ENCODE measurements at places on chromosomes 7 and 10. TPM values are rescaled to one million over a fixed set of nuclear protein-coding genes. Genes with fewer than 3 reads are reported as not detected.

DNA sequence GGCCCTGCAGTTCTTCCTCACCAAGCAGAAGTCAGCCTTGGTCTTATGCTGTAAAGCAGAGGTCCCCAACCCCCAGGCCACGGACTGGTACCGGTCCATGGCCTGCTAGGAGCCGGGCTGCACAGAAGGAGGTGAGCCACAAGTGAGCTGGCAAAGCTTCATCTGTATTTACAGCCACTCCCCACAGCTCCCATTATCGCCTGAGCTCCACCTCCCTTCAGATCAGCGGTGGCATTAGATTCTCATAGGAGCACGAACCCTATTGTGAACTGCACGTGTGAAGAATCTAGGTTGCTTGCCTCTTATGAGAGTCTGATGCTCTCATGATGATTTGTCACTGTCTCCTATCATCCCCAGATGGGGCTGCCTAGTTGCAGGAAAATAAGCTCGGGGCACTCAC, 87.6 kb upstream of the NEBL start:
- no peaks in the 10 kb centered on the region for H3K27me3 ChIP-seq
- H3K27ac ChIP-seq: no peak overlapping the region
- H3K4me3 ChIP-seq: no peak overlapping the region
- no peak for DNase-seq

AGMO gene
- total RNA-seq: 0.20 TPM

DNA sequence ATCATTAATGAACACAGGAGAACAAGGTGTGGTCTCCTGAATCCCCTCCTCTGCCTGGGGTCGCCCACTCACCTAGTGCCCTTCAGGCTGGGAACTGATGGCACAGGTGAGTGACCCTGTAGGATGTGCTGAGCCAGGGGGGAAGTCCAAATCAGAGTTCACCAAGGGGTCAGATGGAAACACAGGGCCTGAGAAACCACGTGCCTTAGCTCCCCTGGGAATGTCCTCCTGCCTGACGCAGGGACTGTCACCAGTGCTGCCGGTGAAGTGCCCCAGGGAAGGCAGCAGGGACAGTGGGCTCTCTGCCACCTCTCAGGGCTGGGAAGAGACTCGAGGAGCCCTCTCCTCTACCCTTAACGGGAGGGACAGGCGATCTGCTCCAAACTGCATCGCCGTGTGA, 5.8 kb upstream of the PYROXD2 start:
- H3K27me3 ChIP-seq: no peaks in the 10 kb centered on the region
- peaks cover 83% of the 10 kb centered on the region for H3K36me3 ChIP-seq
- no peak overlapping the region for H3K27ac ChIP-seq
- H3K4me3 ChIP-seq: no peak overlapping the region
- DNase-seq: no peak

DNA sequence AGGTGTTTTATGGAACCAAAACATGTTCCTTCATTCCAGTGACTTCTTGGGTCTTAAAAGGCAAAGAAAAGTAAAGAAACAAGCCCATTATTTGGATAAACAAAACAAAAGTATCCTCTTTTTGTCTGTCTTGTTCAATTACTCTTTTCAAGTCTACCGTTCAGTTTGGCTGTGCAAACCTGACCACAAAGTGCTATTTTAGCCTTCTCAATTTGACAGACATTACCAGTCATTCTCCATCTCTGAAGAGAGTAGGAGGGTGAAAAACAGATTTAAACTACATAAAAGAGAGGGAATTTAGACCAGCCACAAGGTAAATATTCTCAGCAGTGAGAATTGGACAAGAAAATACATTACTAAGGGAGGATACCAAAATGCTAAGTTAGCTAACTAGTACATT, 145.2 kb downstream of the GRM3 start:
- no peak overlapping the region for H3K4me3 ChIP-seq
- DNase-seq: no peak
- no peaks in the 10 kb centered on the region for H3K4me1 ChIP-seq
- H3K27ac ChIP-seq: no peak overlapping the region
- H3K27me3 ChIP-seq: no peaks in the 10 kb centered on the region

DNA sequence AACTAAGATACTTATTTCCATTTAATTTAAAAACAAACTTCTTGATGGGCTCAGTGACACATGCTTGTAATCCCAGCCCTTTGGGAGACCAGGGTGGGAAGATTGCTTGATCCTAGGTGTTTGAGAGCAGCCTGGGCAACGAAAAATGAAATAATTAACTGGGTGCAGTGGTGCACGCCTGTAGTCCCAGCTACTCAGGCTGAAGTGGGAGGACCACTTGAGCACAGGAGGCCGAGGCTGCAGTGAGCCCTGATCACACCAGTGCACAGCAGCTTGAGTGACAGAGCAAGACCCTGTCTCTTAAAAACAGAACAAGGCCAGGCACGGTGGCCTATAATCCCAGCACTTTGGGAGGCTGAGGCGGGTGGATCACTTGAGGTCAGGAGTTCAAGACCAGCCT, 37.4 kb downstream of the AVL9 start:
- peaks cover 6% of the 10 kb centered on the region for H3K4me1 ChIP-seq
- no peaks in the 10 kb centered on the region for H3K27me3 ChIP-seq
- no peak overlapping the region for H3K27ac ChIP-seq
- DNase-seq: peak; percentile 65
- H3K36me3 ChIP-seq: no peaks in the 10 kb centered on the region

DNA sequence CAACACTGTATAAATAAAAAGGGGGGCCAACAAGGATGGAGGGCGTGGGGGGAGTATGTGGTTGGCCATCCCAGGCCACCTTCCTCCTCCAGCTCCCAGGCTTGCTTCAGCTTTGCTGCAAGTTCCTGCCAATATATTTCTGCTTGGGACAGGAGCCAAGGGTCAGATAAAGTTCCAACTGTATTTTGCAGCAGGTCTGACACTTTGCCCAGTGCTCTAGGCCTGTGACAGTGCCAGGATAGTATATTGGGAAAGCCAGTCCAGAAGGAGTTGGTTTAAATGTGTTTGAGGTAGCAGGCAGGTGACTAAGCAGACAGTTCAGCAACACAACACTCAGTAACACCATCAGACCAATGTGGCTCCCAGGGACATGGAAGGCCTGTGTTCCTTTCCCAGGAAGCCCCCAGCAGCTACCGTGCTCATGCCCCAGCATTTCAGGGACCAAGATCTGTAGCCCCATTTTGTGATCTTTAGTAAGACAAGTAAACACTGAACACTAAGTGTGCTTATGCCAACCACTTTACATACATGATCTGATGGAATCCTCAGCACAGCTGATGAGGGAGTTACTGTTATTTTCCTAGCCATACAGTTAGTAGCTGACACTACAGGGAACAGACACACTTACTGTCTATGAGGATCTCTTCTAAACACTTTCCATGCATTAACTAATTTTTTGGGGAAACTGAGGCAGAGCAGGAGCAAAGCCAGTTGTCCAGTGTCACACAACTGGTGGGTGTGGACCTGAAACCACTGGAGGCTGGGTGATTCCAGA, 38.9 kb downstream of the DNAJB12 start:
- DNase-seq: peak; percentile 70
- no peaks in the 10 kb centered on the region for H3K36me3 ChIP-seq
- H3K4me3 ChIP-seq: no peak overlapping the region

- peaks cover 13% of the 10 kb centered on the region for H3K27me3 ChIP-seq
- DNase-seq: peak; percentile 39
Measured at GRCh38 chr10:131656431-131656841, 244.4 kb upstream of the PPP2R2D start.

- H3K27ac ChIP-seq: no peak overlapping the region
- no peak overlapping the region for H3K4me3 ChIP-seq
- DNase-seq: no peak
- no peaks in the 10 kb centered on the region for H3K27me3 ChIP-seq
- no peaks in the 10 kb centered on the region for H3K36me3 ChIP-seq
- no peaks in the 10 kb centered on the region for H3K4me1 ChIP-seq
Measured at GRCh38 chr10:28977518-28977917, 300.2 kb downstream of the BAMBI start.

DNA sequence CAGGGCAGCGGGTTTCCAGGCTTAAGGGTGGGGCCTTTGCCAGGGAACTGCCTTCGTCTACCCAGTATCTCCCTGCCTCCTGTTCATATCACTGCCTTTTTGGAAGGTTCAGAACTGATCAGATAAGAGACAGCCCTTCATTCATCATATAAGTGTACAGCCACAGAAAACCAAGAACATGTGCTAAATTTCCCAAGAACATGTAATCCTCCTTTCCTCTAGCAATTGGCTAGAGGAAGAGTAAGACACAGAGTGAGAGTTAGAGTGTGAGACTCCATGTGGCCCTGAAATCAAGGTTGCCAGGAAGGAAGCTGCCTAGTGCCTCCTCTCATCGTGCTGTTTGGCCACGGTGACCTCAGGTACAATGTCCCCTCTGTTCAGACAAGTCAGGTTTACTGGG, 770.9 kb downstream of the TNS3 start:
- no peaks in the 10 kb centered on the region for H3K36me3 ChIP-seq
- H3K4me3 ChIP-seq: no peak overlapping the region
- no peaks in the 10 kb centered on the region for H3K4me1 ChIP-seq
- H3K27ac ChIP-seq: no peak overlapping the region
- DNase-seq: no peak
- H3K27me3 ChIP-seq: no peaks in the 10 kb centered on the region

STEAP1B gene
- total RNA-seq: 2.5 TPM

SLC26A3 gene
- total RNA-seq: not detected

GRCh38 chr7:81769891-81770727, at the start of gene HGF:
TSS of gene HGF (minus strand) at chr7:81770047. CDS start at chr7:81769971, 76 bp downstream.
- no peaks in the 10 kb centered on the region for H3K27me3 ChIP-seq
- H3K27ac ChIP-seq: peak within 1 kb of the TSS; percentile 67
- DNase-seq: no peak
- H3K36me3 ChIP-seq: no peaks in the 10 kb centered on the region
- no peaks in the 10 kb centered on the region for H3K4me1 ChIP-seq

DNA sequence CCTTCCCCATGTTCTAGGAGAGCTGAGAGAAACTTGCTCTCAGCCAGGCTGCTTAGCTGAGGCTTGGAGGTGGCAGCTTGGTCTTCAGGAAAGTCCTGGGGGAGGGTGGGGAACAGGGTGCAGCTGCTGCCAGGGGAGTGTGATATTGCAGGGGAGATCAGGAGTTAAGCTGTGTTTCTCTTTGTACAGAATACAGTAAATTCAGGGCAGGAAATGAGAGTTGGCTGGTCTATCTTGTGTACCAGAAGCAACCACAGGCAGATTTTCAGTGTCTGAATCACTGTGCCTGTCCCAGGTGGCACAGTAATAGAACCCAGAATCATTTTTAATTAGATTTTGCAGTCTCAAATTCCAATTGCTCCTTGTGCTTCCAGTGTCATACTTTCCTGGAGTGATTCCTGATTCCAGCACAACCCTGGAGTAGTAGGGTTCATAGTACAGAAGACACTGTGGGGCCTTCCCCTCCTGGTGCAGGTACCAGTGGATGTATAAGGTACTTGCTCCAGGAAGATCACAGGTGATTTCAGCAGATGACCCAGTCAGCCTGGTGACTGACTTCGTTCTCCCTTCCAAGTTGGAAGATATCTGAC, 94.0 kb upstream of the TARP start:
- H3K36me3 ChIP-seq: no peaks in the 10 kb centered on the region
- peak overlapping the region; percentile 6 for H3K27ac ChIP-seq
- no peak for DNase-seq
- H3K4me3 ChIP-seq: no peak overlapping the region

TNKS2 gene
- total RNA-seq: 40.5 TPM

Data from upper lobe of right lung (tissue), 1 donor.